Bronchus fibroblast of lung (primary cell): ENCODE measurements at places on chromosomes 2 and 18. TPM values are rescaled to one million over a fixed set of nuclear protein-coding genes. Genes with fewer than 3 reads are reported as not detected.

The TUBA4A gene
- total RNA-seq, result 20.2 and 24.7 TPM in 2 replicates

The KCMF1 gene
- 32.0 and 33.1 TPM in 2 replicates for total RNA-seq

The ABHD1 gene
- not detected in 2 replicates for total RNA-seq

The NT5C1B gene
- not detected in 2 replicates for total RNA-seq
